Colonic mucosa (tissue), 4 donors: ENCODE measurements at places on chromosomes 3 and 15. TPM values are rescaled to one million over a fixed set of nuclear protein-coding genes. Genes with fewer than 3 reads are reported as not detected.

DNA sequence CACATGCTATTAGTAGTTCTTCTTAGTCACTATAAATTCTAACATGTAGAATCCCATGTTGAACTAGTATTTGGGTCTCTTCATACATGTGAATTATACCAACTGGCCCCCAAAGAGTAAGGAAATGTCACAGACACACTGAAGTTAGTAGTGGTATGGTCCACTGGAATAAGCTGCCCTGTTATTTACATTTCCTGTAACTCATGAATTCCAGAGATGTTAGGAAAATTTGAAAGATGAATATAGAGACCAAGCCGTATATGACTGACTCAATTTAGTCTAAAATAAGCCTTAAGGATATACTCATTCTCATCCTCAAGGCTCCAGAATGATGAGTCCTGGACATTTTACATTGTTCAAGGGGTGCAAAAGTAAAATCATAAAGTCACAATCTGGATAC lies 81.2 kb downstream of the FBXL22 start:
- H3K4me3 ChIP-seq, result no peak overlapping the region
- no peak for DNase-seq
- H3K36me3 ChIP-seq, result no peaks in the 10 kb centered on the region
- H3K27me3 ChIP-seq, result no peaks in the 10 kb centered on the region
- no peak overlapping the region for H3K27ac ChIP-seq
- peaks cover 3% of the 10 kb centered on the region for H3K4me1 ChIP-seq

- no peaks in the 10 kb centered on the region for H3K36me3 ChIP-seq
- no peaks in the 10 kb centered on the region for H3K4me1 ChIP-seq
- peak overlapping the region; percentile 45 for H3K27ac ChIP-seq
- no peak overlapping the region for H3K4me3 ChIP-seq
- no peaks in the 10 kb centered on the region for H3K27me3 ChIP-seq
These were observed 109.9 kb upstream of the RAP2B start for GRCh38 chr3:153052096-153052460.

GOLGA8G gene
- not detected for total RNA-seq

DNA sequence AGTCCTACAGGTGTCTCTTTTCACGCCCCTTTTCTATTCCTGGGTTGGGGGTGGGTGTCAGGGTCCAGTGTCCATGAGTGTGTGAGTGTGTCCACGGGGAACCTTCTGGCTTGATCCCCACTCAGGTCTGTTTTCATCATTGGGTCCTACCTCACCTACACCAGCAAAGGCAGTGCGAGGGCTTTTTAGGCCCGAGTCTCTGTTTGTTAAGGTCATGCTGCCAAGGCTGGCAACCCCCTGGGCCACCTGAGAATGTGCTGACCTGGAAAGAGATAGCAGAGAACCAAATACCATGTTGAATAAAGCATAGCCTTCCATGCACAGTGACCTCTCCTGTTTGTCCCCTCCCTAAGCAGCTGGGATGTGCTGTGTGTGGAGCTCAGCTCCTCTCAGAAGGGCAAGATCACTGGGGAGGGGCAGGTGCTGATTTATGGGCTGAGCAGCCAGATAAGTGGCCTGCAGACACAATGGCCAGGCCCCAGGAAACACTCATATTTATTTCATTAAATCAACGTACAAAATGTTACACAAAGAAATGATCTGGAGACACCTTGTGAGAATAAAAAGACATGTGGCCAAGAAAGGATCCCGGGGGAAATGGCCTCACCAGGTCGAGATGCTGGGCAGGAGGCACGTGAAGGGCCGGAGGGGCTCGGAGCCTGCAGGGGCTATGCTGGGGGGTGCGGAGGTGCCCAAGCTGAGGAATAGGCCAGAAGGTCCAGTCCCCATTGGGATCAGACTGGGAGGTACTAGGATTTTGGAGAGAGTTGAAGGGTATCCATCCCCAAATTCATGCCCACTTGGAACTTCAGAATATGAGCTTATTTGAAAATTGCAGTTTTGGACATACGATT lies 36.1 kb downstream of the RAB6B start:
- H3K36me3 ChIP-seq, result no peaks in the 10 kb centered on the region
- no peaks in the 10 kb centered on the region for H3K4me1 ChIP-seq
- no peak for DNase-seq
- no peak overlapping the region for H3K4me3 ChIP-seq
- no peak overlapping the region for H3K27ac ChIP-seq

BSN gene
- total RNA-seq, result 0.21 TPM
